A549 treated with DMSO at 1 μM for 4 hours (cell line): ENCODE measurements at places on chromosomes 6 and 20. TPM values are rescaled to one million over a fixed set of nuclear protein-coding genes. Genes with fewer than 3 reads are reported as not detected.

Gene SLC17A1
- 0.06 TPM in 2 of 5 replicates, not detected in the others for total RNA-seq

Gene TRIM31
- total RNA-seq: 1.3 to 2.2 TPM (median 1.7 TPM) in 5 replicates

Gene HMGCLL1
- total RNA-seq: 0.15 to 0.20 TPM (median 0.18 TPM) in 5 replicates

Gene TLDC2
- total RNA-seq: not detected in 5 replicates

Gene POU5F1
- total RNA-seq: 2.5 to 4.6 TPM (median 3.8 TPM) in 5 replicates

Gene RNF114
- 78.6 to 81.7 TPM (median 80.2 TPM) in 5 replicates for total RNA-seq

Gene COL12A1
- total RNA-seq: 5.0 to 7.4 TPM (median 6.6 TPM) in 5 replicates

Gene BIRC7
- total RNA-seq: 2.6 to 4.1 TPM (median 3.7 TPM) in 5 replicates
